T-cell (primary cell): ENCODE measurements at places on chromosomes 1 and 21.

DNA sequence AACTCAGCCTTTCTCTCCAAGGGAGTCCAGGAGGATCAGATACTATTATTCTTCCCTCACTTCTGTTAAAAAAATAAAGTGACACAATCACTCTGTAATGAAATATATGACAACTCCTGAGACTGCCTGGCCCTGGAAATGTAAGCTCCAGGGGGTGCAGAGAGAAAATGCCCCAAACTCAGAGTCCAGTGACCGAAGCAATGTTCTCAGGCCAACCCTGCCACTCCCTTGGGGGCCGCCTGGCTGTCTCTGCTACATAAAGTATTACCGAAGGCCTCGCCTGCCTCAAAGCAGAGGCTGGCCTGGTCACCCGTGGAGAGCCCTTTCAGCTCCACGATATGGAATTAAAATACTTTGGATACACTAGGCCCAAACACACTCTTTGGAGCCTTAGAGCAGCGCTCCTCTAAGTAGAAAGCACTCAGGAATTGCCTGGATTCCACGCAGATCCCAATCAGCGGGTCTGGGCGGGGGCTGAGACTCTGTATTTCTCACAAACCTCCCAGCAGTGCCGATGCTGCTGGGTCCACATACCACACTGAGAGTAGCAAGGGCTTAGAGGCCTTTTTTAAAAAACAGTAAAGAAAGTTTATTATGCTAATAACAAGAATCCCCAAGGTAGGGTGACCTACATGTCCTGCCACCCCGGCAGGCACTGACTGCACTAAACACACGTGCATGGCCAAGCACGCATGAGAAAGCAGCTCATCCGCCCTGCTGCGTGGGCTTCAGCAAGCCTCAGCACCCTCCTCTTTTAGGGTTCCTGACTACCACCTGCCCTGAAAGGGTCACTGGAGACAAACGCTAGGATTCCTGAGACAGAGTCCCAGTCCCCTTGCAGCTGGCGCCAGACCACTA lies 31.1 kb downstream of the TMCO4 start:
- DNase-seq = no peak

DNA sequence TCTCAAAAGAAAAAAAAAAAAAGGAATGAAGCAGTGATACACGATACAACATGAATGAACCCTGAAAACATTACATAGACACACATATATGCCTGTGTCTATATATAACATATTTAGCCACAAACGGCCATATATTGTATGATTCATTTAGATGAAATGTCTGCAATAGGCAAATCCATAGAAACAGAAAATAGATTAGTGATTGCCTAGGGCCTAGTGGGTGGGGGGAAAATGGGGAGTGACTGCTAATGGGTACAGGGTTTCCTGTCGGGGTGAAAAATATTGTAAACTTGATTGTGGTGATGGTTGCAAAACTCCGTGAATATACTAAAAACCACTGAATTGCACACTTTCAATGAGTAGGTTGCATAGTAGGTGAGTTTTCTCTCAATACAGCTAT lies 6.0 kb upstream of the H6PD start:
- DNase-seq = no peak

DNA sequence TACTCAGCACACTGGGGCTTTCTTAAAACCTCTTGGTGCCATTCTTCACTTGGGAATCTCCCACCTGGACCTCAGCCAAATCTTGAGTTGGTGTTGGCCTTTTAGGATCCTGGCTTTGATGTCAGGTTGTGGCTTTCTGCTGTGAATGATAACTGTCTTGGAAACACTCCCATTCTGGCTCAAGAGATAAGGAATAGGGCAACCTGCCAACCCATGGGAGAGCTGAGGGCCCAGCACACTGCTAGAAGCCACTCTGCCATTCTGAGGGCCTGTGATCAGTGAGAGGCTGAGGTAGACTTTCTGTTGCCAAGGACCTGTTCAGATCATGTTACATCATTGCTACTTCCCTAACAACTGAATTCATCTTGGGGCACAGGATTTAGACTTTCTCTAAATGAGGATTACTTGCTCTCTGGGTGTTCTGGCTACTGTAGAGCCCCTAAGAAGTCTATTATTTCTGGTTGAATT lies 45.8 kb downstream of the TTC39A start:
- DNase-seq = no peak

GRCh38 chr21:36701756-36702621 lies 3.1 kb downstream of the SIM2 start:
- no peak for DNase-seq

- no peak for DNase-seq
Observed at GRCh38 chr1:187991944-187992343, 1163.2 kb downstream of the PLA2G4A start.

DNA sequence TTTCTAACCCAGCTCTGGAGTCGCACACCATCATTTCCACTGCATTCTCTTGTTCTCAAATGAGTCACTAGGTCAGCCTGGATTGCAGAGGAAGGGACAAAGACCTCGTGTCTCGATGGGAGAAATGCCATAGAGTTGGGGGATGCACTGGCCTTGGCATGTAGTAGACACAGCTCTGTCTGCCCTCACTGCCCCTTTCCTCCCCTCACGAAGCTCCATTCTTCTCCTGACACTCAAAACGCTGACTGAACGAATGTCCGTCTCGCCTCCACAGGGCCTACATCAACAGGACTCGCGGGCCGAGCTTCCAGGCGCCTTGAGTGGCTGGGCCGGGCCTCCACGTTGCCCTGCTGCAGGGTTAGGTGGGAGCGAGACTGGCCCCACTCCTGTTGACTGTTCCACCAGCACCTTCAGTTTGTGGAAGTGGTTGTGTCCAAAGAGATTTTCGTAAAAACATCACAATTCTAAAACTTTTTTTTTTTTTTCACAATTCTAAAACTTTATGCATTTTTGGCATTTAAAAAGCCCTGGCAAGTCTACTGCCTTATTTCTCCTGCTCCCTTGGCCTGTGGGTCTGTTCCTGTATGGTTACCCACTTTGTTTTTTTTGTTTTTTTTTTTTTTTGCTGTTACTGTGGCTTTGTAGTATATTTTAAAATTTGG lies 18.8 kb downstream of the PKNOX1 start:
- DNase-seq = no peak
